ENCODE measurements at places on chromosomes 4 and X.

- DNase-seq: no peak
Observed at GRCh38 chr4:161428180-161428965, 735.4 kb downstream of the FSTL5 start.

DNA sequence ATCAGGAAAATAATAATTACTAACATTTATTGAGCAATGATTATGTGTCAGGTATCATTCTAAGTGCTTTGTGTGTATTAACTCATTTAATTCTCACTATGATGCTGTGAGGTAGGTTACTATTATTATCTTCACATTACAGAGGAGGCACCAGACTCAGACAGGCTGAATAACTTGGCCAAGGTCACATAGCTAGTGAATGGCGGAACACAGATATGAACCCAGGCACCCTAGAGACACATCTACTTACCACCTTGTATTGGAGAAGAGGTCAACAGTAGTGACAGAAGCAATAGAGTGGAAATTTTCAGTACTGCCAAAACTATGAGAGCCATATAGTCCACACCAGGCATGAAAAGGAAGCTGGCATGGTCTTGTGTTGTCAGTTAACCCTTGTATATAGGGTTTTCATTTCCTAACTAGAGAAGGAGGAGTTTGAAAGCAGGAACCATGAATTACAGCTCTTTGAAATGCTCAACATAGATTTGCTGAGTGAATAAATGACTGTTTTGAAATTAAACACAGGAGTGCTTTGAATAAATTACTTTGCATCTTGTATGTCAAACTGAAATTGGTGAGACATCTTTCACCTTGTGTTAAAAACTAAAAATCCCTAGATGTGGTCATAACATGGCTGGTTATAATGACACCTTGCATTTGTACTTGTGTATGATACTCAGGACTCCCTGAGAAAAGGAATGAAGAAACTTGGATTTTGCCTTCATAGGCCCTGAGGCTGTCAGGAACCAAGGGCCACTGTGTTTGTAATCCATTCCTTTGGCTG, 71.8 kb downstream of the RTL9 start:
- no peak for DNase-seq

- DNase-seq: no peak
Observed at GRCh38 chrX:100870527-100870926, 3.6 kb downstream of the NOX1 start.

- no peak for DNase-seq
Observed at GRCh38 chrX:119602701-119603255, 3.4 kb downstream of the NKRF start.

- no peak for DNase-seq
Observed at GRCh38 chr4:92251711-92252110, 52.1 kb upstream of the GRID2 start.

GRCh38 chrX:71143508-71143907, 1.1 kb upstream of the NLGN3 start:
- no peak for DNase-seq

- no peak for DNase-seq
Observed at GRCh38 chr4:151166636-151167035, 67.2 kb downstream of the RPS3A start.
